NCI-H226 (cell line): ENCODE measurements at places on chromosomes 1 and 21.

- no peak for DNase-seq
Observed at GRCh38 chr1:176656257-176656995, 193.5 kb downstream of the PAPPA2 start.

DNA sequence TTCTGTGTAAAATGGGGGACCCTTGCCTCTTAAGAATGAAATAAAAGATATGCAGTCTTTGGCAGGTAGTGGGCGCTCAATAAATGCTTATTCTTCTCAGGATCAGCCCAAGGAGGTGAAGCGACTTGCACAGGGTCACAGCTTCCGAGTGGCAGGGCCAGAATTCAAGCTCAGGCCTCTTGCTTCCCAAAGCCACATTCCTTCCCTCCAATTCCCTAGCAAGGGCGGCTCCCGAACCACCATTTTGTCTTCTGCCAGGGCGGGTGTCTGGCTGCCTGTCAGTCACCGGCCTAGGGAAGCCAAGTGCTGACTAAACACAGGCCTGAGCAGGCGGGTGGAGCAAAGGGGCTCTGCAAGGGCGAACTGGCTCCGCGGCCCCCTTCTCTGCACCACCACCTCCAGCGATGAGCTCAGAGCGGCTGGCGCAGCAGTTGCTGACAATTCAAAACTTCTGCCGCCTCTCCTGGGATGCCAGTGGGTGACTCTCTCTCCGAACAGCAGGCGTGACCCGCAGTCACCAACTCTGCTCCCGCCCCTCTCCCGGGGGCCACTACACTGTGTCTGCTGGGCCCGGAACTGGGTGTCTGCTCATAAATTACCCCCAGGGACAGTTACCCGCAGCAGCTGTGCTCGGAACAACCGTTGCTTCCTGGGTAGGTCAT is 10.8 kb downstream of the GPR3 start:
- DNase-seq: no peak

- DNase-seq: peak; percentile 44
Observed at GRCh38 chr1:147897029-147897752, 5.4 kb upstream of the GJA8 start.

- no peak for DNase-seq
Observed at GRCh38 chr1:96073100-96073499, 648.5 kb upstream of the PTBP2 start.

GRCh38 chr1:104459886-104460285 is 710.2 kb downstream of the AMY1C start:
- DNase-seq: no peak

DNA sequence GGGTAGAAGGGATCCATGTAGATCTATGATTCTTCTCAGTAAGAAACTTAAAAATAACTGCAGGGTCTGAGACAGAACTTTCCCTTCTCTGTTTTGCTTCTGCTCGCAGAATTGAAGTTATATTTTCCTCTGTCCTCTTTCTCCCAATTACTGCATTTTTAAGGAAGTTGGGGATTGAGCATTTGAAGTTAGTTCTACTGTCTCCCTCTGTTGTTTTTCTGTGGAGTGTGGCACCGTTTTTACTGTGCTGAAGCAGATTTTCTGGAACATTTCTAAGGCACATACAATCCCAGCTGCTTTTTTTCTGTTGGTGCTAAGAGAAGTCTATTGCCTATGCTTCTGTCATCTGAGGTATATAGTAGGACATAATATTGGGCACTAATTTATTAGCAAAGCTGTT is 43.3 kb downstream of the RASAL2 start:
- DNase-seq: no peak

DNA sequence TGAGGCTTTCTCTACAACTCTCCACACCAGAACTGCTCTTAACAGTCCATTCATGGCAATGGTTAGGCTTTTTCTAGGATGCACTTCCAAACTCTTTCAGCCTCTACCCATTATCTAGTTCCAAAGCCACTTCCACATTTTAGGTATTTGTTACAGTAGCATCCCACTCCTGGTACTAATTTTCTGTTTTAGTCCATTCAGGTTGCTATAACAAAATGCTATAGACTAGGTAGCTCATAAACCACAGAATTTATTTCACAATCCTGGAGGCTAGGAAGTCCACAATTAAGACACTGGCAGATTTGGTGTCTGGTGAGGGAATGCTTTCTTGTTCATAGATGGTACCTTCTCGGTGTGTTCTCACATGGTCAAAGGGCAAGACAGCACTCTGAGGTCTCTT is 17.3 kb upstream of the EPS8L3 start:
- DNase-seq: no peak

- no peak for DNase-seq
Observed at GRCh38 chr21:45219517-45219916, 68.2 kb downstream of the POFUT2 start.

- DNase-seq: no peak
Observed at GRCh38 chr1:30808067-30808662, 50.6 kb upstream of the LAPTM5 start.

GRCh38 chr1:30133414-30134055 is 589.9 kb downstream of the MATN1 start:
- no peak for DNase-seq

DNA sequence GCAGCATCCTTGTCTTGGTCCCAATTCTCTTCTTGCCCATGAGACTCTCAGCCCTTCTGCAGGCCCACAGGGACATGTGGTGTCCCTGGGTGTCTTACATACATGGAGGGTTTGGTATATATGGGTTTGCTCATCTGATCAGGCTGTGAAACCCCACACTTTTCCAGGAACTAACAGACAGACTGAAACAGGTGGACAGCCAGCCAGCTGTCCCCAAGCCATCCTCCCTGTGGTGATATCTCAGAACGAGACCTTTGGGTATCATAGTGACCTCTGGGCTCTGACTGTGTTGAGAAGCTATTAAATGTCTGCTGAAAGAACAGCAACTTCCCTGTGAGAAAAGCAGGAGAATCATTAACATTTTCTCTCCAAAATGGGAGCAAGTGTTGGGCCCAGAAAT is 115.5 kb upstream of the PAXBP1 start:
- DNase-seq: no peak

DNA sequence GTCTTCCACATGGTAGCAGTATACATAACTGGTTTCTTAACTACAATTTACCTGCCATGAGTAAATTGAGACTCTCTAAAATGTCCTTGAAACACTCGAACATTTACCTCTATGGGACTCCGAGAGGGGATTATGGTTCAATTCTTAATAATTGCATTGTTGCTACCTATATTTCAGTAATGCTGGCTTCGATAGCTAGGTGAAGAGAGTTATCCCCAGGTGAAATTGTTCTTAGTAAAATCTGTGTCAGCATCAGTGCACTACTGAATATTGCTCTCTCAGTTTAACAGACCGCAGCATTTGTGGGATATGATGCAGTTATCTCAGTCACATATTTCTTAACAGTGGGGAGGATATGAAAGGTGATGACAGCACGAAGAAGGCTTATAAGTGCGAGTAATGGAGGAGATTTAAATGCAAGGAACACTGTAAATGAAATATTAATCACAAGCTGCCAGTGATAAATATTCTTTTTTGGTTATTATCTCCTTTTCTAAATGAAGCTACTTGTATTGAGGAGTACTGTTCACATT is 801.9 kb downstream of the BRINP3 start:
- DNase-seq: peak; percentile 49

DNA sequence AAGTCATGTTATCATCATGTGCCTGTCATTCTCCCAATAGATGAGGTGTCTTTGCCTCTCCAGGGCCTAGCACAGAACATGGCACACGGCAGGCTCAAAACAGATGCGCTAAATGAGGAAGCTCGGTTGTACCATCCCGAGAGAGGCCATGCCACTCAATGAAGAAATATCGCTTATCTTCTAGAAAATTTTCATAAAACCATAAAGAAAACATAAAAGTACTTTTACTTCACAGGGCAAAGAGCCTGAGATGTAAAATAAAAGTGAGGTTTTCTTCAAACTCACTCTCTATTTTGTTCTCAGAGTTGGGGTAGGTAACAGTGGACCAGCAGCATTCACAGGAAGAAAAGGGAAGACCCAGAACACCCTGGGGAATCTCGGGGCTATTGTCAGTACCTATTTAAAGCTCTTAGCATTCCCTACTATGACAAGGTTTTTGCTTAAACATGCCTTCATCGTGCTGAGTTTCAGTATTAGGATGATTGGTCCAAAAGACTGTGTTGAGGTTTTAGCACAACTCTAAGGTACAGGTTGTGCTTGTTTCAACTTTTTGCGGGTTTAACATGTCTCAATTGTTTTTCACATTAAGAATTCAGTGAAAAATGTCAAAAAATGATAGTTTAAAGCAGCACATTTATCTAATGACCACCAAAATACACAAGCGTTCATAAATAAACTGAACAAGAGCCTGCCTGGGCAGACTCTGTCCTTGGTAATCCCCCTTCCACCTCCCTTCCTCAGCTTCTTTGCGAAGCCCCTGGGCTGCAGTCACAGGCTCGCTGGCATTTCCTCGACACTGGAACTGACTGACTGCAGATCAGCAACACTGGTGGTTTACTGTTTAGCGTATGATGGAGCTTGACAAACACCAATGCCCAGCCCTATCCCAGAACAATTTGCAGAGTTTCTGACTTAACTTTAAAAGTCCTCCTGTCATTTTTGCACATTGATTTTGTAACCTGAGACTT is 55.6 kb downstream of the COQ8A start:
- no peak for DNase-seq

DNA sequence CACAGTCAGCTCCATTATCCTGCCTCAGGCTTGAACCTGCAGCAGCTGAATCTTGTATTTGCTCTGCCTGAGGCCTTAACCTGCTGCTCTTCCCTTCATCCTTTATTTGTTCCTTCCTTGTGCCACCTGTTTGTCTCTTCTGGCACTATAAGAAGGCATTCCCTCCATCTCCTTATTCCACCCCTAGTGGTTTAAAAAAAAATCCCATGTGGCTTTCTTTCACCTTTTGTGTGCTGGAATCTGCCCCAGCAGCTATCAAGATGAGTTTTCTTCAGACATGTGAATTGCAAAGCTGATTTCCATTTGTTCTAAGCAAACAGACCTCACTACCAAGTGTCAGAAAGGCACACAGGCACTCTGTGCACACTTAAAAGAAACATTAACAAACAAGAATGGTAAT is 294.6 kb downstream of the TTLL7 start:
- no peak for DNase-seq

DNA sequence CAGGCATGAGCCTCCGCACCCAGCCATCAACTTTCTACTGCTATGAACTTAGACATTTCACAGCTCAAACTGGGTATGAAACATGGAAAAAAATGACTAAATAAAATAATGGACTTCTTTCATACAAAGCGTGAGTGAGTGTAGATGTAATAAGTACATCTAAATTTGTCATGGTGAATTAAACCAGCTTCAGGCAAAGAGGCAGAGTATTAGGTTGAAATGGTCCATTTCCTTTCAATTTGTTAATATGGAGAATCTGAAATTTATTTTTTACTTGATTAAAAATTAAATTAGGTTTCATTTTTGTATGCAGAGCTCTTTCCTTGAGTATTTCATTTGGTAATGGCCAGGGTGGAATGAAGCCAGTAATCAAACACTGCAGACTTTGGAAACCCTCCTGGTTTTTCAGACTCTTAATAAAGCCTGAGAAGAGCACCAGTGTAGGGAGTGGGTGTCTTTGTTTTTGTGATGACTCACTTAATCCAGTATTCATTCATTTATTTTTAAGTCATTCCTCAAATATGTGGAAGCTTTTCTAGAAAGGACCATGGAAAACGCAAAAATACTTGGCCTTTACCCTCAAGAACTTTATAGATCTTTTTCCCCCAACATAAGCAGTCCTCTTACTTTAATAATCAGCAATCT is 49.2 kb downstream of the ALG14 start:
- peak; percentile 71 for DNase-seq

DNA sequence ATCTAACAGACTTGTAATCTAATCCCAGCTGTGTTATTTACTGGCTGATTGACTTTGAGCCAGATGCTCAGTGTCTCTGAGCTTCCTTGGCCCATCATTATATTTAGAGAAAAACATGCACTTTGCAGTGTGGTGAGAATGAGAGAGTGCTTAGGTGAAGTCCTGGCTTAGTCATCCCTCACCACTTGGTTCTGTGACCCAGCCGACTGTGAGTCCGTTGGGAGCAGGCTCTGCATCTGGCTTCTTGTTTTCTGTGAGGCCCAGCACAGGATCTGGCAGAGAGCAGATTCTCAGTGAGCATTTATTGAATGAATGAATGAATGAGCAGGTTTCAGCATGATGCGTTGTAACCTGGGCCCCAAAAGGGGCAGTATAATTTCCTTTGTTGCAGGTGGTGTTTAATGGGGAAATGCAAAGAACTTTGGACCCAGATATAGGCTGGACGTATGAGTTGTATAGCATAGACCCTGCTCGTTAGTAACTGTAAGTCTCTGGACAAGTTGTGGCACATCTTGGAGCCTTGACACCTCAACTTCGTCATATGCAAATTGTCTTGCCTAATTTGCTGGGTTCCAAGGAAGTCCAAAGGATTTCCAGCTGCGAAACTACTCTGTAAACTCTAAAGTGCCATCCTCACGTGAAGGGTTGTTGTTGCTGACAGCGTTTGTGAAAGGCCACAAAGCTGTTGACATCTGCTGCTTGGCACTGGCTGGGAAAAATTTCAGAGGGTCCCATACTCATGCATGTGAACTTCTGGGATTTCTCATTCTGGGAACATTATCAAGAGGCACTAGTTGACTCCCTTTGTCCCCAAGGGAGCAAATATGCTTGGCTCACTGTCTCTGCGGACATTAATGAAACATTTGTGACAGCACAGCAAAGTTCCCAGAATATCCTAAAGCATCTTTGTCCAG is 138.8 kb upstream of the USP24 start:
- no peak for DNase-seq

GRCh38 chr1:39574646-39575045 is 1.9 kb downstream of the PABPC4 start:
- no peak for DNase-seq

GRCh38 chr21:38956856-38957571 is 151.3 kb downstream of the ETS2 start:
- no peak for DNase-seq

GRCh38 chr1:217522277-217522676 is 108.6 kb downstream of the GPATCH2 start:
- no peak for DNase-seq

DNA sequence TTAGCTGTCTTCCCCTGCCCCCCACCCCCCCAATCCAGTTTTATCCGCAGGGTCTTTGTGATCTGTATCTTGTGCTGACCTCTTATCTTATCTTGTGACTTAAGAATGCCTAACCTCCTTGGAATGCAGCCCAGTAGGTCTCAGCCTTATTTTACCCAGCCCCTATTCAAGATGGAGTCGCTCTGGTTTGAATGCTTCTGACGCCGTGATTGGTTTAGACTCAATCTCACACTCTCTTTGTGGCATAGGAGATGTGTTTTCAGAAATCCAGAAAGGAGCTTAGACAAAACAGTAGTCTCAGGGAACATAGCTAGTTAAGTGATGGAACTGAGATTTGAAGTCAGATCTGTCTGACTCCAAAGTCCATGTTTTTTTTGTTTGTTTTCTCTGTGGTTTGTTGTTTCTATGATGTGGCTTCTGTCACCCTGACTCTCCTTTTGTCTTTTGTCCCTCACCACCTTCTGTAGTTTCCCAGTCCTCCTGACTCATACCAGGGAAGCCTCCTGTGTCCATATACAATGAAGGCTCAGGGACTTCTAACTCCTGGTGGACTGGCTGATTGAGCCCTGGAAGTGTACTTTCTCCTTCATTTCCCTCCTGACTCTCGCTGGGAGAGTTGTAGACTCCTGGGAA is 18.1 kb upstream of the USP24 start:
- no peak for DNase-seq

GRCh38 chr1:150364231-150365003 is 470 bp downstream of the RPRD2 start:
- peak; percentile 77 for DNase-seq
